Activated CD4-positive, alpha-beta memory T cell treated with anti-CD3 and anti-CD28 coated beads for 36 hours (primary cell): ENCODE measurements at places on chromosomes 2 and 18.

- DNase-seq, result no peak
Measured at GRCh38 chr2:15642011-15642814, 50.5 kb downstream of the DDX1 start.

DNA sequence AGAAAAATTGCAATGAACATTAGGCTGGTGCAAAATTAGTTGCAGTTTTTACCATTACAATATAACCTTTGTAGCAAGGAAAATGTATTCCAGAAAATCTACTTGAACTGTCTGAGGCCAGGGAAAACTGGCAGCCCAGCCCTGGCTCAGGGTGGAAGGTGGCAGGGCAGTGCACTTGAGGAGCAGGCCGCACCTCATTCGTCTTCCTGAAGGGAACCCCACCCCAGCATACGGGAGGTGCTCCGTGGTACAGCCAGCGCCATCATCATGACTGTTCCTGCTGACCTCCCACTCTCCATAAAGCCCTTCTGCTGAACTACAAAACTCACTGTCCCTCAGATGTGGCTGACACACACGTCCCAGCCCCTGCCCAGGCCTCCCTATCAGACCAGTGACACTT lies 65.9 kb upstream of the TFCP2L1 start:
- no peak for DNase-seq

GRCh38 chr2:1451422-1451821 lies 38.2 kb downstream of the TPO start:
- DNase-seq, result no peak

DNA sequence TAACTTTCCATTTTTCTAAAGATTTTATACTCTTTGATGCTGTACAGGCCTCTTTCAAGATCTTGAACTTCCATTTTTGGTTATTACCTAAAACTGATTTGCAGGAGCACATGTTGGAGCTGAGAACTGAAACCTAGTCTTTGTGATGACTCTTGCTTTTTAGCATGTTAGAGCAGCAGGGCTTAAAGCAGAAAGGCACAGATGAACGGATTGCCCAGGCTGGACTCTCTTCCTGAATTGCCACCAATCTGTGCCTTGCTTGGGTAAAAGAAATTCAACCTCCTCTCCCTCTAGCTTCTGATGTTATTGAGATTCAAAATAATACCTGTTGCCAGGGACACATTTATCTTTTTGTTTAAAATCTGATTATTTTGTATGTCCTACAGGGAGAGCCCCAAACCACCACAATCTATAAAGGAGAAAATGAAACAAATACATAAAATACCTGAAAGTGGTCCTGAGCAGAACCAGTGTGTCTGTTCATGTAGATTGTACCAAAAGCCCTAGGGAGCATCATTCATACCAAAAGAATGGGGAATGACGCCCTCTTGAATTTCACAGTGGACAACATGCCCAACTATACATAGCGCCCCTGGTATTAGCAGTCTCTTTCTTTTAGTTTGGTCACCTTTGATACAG lies 277.0 kb upstream of the MAP2 start:
- no peak for DNase-seq

- no peak for DNase-seq
Measured at GRCh38 chr2:229462112-229462511, 191.0 kb upstream of the PID1 start.

GRCh38 chr2:231679908-231680284 lies 28.4 kb upstream of the PTMA start:
- no peak for DNase-seq

DNA sequence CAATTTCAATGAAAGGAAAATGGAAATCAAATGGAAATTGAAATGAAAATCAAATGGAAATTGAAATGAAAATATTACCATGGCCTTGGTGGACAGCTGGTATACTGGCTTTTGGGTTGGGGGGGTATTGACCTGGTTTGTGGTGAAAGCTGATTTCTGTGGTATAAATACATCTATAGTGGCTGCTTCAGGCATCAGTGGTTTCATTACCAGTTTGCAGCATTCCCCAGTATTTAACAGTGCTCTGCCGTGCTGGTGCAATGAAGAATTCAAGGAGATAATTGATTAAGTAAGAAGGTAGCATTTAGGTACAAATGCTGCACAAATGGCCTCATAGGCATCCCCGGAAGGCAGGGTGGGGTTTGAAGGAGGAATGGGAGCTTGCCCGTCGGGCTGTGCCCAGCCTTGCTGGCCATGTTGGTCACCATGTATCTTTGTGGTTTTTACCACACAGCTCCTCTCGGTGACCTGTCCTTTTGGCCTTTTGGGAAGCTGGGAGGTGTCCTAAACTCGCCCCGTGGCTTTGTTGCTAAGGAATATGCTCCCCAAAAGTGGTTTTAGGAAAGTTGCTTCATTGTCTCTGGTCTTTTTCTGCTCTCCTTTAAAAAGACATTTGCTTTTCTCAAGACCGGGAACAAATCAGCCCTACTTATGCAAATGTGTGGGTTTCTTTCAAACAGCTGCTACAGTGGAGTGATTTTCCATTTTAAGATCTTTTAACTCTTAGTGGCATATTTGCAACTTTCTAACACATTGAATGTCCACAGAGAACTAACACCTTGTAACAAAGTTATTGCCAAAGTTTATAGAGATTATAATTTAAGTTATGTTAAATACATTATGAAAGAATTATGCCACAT lies 28.6 kb downstream of the SNTG2 start:
- no peak for DNase-seq

GRCh38 chr18:46566111-46566510 lies 90.9 kb downstream of the LOXHD1 start:
- no peak for DNase-seq

- DNase-seq, result no peak
Measured at GRCh38 chr18:76977108-76977621, 154.8 kb downstream of the ZNF236 start.

DNA sequence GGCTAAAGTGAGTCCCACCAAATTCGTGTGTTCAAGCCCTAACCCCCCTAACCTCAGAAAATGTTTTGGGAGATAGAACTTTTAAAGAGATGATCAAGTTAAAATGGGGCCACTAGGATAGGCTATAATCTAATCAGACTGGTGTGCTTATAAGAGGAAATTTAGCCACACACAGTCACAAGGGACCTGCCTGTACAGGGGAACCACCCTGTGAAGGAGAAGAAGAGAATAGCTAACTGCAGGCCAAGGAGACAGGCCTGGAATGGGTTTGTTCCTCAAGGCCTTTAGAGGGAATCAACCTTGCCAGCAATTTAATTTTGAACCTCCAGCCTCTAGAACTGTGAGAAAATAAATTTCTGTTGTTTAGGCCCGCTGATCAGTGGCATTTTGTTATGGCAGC lies 36.0 kb upstream of the TANK start:
- no peak for DNase-seq

DNA sequence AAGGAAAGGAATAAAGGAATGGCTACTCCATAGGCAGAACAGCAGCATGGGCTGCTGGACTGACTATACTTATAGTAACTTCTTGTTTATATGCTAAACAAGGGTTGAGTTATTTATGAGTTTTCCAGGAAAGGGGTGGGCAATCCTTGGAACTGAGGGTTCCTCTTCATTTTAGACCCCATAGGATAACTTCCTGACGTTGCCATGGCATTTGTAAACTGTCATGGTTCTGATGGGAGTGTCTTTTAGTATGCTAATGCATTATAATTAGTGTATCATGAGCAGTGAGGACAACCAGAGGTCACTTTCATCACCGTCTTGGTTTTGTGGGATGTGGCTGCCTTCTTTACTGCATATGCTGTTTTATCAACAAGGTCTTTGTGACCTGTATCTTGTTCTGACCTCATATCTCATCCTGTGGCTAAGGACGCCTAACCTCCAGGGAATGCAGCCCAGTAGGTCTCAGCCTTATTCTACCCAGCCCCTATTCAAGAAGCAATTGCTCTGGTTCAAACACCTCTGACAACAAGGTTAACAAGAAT lies 98.6 kb upstream of the CABLES1 start:
- no peak for DNase-seq

DNA sequence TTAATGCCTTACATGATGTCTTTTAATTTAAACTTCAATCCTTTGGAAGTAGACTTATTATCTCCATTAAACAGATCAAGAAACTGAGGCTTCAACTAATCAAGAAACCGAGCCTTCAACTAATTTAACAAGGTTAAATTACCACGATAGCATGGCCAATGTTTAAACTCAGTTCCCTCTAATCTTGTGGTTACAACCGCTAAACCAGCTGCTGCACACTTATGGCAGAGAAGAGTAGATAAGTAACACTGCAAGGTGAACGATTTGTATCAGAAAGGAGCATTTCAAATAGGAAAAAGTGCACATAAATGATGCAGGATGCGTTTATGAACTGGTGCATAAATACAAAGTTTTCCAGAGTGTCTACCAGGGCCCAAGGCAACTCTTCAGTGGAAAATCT lies 144.6 kb upstream of the CAVIN2 start:
- no peak for DNase-seq

- DNase-seq, result no peak
Measured at GRCh38 chr18:63579616-63580015, 7.5 kb upstream of the SERPINB13 start.

GRCh38 chr2:209091056-209091455 lies 332.8 kb upstream of the MAP2 start:
- DNase-seq, result no peak

GRCh38 chr2:15641530-15641982 lies 49.9 kb downstream of the DDX1 start:
- DNase-seq, result no peak

GRCh38 chr2:150286730-150287362 lies 200.6 kb downstream of the RND3 start:
- DNase-seq, result no peak

GRCh38 chr18:63774511-63774910 lies 707 bp upstream of the SERPINB7 start:
- no peak for DNase-seq

DNA sequence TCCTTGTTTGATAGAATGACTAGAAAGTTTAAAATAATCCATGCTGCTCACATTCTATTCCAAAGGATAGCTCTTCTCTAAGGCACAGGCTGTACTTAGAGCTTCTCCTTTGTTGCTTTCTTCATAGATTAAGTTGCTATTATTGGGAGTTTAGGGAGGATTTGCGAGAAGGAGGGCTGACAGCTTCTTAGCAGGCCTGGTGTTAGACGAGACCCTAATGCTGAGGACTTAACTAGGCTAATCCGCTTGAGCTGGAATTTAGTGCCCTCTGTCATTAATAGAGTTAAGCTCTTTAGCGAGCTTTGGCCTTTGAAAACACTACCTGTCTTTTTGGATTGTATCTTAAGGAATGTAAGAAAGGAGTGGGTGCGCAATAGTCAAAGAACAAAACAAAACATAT lies 81.3 kb downstream of the MOGAT1 start:
- DNase-seq, result no peak

DNA sequence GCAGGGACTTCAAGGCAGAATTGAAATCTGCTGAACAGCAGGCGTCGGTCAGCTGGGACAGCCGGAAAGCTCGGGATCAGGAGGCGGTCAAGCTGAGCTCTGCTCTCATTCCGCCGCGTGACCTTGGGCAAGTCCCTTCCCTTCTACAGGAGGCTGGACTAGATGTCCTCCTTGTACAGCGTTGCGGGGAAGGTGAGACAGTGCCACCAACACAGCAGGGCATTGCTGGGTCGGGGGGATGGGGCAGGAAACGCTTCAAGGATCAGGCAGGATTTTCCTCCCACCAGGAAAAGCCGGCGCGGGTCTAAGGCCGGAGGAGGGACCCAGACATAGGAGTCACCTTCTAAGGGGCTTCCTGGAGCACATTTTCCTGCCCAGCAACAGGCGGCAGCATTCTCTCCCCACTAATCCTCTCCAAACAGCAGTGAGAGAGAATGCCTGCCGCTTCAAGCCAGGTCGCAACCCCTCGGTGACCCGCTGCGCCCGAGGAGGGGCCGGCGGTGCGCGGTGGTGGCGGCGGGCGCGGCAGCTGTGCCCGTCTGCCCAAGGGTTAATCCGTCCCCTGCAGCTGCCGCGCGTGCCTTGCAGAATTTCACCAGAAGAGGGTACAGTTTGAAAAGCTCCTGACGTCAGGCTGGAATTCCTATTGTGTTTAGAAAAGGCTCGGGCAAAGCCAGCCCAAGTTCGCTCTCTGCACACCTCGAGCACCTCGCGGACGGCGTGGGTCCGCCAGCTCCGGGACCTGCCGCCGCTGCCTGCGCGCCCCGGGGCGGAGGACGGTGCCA lies at the start of gene KCNF1:
KCNF1 (plus strand) TSS at position 644 of the 785 bp plus-strand sequence. CDS start 493 bp downstream, outside the sequence.
- DNase-seq, result no peak

- no peak for DNase-seq
Measured at GRCh38 chr2:38546064-38546463, 56.7 kb downstream of the HNRNPLL start.

DNA sequence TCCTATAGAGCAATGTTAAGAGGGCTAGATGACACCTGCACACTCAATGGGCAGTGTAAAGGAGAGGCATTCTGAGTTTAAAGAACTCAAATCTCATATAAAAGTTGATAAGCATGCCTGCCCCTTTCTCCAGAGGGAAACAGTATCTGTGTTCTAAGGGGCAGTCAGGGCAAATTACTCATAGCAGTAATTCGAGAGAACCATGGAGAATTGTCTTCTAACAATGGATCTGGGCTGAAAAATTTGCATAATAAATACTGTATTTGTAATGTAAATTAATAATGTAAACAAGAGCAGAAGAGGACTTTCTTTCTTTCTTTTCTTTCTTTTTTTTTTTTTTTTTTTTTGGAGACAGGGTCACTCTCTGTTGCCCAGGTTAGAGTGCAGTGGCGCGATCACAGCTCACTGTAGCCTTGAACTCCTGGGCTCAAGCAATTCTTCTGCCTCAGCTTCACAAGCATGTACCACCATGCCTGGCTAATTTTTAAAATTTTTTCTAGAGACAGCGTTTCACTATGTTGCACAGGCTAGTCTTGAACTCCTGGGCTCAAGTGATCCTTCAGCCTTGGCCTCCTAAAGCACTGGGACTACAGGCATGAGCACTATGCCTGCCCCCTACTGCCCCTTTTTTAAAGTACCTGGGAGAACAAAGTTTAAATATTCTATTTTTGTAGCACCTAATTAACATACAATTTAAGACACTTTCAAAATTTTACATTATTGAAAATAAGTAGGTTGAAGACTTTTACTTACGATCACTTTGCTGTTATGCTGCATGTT lies 70.6 kb downstream of the OTX1 start:
- no peak for DNase-seq

DNA sequence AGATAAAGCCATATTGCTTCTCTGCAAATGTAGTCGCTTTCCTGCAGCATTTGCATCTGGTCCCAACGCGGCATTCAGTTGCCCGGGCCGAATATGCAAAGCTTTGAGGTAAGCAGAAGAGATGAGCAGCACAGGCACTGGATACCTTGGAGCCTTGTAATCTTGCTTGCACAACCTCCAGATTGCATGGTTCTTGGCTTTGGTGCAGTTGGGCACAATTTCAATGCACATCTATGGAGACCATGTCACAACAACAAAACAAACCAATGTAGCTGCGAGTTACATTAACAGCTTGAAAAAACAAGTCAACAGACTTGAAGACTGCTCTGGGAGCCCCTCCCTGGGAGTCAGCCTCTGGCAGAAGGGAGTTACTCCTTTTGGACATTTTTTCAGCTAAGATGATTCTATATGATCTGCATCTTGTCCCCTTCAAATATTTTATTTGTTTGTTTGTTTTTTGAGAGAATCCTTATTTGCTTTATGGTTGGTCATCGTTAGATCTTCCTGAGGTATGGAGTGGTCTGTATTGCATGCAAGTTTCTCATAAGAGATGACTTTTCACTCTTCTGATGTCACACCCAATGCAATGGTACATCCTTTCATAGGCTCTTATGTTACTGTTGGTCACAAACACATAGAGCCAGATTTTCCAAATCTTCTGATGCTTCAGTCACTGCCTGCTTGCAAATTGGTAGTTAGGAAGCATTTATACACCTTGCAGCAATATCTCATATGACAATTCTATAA lies 113.5 kb downstream of the EFEMP1 start:
- DNase-seq, result no peak
